ENCODE measurements at places on chromosomes 11 and 22. TPM values are rescaled to one million over a fixed set of nuclear protein-coding genes. Genes with fewer than 3 reads are reported as not detected.
A peak's percentile ranks its signal among the peaks of the same experiment; 100 is the strongest.

- DNase-seq: peak; percentile 53
Observed at GRCh38 chr11:74283580-74284180, 27.8 kb downstream of the P4HA3 start.

DNA sequence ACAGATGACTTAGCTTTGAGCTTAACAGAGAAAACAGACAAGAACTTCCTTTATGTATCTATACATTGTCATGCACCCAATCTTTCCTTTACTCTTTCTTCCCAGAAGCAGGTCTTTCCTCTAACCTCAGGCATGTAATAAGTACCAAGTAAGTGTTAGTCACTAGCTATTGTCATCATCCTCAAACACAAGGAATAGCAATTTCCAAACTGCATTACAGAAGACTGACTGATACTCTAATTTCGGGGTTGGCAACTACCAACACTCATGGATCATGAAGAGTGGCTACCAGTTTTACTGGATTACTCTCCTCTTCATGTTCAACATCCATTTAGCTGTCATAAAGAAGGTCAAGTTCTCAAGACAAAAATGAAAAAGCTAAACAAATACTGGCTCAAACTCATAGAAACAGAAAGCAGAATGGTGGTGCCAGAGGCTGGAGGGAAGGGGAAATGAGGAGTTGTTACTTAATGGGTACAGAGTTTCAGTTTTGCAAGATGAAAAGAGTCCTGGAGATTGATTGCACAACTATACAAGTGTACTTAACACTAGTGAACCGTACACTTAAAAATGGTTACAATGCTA is 111.6 kb downstream of the SIK3 start:
- peak; percentile 1 for DNase-seq

GRCh38 chr22:36351921-36352802 is 35.6 kb downstream of the MYH9 start:
- no peak for DNase-seq

DNA sequence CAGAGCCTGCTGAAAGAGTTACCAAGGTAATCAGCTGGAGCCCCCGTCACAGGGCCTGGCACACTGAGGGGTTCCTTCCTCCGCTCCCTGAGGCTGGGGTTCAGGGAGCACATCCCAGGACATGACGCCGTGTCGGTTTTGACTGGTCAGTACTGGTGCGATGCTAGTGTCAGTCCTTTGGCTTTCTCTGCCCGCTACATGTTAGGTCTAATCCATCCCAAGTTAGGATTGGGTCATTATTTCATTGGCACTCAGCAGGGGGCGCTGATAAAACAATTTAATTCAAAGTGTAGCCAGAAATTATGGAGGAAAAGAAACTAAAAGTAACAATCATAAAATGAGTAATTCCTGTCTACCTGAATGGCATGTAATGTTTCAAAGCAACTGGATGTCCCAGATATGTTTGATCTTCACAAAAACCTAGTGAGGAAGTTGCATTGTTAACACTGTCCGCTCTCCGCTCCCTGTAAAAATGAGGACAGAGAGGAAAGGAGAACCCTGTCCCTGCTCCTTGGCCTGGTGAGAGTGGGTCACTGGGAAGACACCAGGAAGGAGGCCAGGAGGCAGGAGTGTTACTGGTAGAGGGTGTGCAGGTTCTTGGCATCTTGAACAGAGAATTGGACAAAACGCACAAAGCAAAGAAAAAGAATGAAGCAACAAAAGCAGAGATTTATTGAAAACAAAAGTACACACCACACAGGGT is 27.1 kb downstream of the TSKU start:
- no peak for DNase-seq

The JAML gene
- not detected for total RNA-seq

Data from NCI-H460 (cell line).